ENCODE measurements at places on chromosomes 7 and 10.

DNA sequence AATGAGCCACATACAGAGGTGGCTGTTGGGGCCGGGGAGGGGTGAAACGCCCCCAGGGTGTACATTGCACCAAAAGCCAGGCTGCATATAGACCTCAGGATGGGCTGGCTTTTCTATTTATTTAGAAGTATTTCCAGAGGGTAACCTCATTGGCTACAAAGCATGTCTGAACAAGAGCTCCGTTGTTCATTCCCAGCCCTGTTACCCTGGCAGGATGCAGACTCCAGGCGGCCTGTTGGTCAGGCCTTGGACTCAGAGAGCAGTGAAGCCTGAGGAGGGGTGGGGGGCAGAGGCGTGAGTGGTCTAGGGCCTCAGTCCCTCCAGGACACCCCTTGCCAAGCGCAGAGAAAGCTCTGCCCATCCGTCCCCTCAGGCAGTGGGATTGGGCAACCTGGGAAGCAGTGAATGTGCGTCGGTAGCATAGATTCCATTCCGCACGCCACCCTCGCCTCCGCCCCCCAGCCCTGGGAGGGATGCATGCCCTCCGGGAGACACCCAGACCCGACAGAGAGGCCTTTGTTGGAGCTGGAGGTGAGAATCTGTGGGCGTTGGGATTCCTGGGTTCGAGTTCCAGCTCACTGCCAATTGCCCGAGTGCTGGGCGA lies 41.9 kb downstream of the TCF7L2 start:
- peak; percentile 78 for DNase-seq

- DNase-seq, result no peak
These were observed 72.2 kb upstream of the ZNF479 start for GRCh38 chr7:57204411-57204811.

GRCh38 chr10:119242186-119242585 lies 34.8 kb downstream of the GRK5 start:
- no peak for DNase-seq

DNA sequence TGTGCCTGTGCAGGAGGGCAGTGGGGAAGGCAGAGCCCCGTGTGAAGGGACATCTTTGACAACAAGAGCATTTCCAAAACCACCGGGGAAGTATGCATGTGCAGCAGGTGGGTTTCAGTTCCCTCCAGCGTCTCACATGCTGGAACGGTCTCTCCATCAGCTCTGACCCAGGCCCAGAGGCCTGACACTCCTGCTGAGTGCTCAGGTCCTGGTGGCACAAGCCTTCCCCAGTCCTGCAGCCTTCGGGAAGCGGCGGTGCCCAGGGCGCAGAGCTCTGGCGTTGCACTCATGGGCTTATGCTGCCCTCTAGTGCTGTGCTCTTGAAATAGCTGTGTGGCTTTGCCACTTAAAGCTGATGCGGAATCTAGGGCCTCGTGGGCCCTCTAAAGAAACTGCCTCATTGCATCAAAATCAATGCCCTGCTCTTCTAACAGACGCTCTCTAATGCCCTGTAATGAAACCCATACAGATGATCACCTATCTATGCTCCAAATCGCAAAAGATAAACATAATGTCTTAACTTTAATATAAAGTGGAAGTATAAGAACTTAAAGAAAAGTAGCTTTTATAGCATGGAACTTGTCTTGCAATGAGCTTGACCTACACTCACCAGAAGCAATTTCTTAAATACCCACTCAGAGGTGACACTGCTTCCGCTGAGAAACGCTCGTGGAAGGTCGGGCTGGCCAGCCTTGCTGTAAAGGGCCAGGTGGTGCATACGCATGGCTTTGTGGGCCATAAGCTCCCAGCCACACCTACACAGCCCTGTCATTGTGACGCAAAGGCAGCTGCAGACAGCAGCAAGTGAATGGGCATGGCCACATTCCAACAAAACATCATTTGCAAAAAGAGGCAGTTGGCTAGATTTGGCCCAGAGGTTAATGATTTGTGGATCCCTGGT lies 38.6 kb downstream of the CLRN3 start:
- DNase-seq, result no peak

DNA sequence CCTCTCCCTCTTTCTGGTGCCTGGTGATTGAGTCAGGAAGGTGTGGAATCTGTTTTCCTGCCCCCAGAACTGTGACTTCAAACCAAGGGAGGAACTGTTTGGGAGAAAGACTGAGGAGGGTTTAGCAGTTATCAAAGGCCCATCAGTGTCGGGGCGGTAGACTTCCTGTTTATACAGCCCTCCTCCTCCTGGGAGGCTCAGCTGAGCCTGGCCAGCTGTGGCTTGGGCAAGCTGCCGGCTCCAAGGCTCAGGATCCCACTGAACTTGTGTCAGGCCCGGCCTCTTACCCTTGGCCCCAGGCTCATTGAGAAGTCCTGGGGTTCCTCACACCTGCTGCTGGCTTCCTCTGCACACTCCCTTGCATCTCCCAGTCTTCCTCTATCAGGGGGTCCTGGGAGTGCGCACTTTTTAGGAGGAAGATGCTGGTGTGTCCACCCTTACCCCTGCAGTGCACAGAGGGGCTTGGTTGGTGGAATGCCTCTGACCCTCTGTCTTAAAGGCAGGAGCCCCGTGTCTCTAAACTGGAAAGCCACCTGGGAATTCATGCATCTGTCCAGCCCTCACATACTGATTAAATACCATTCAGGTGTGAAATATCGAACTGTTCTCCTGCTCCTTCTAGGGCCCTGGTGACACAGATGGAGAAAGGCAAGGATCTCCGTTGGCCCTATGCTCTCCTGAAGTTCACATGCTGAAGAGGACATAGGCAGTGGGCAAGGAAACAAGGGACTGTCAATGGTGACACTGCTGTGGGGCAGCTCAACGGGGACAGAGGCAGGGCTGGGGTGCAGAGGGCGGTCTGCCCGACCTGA lies 32.4 kb downstream of the CXCL12 start:
- peak; percentile 6 for DNase-seq

DNA sequence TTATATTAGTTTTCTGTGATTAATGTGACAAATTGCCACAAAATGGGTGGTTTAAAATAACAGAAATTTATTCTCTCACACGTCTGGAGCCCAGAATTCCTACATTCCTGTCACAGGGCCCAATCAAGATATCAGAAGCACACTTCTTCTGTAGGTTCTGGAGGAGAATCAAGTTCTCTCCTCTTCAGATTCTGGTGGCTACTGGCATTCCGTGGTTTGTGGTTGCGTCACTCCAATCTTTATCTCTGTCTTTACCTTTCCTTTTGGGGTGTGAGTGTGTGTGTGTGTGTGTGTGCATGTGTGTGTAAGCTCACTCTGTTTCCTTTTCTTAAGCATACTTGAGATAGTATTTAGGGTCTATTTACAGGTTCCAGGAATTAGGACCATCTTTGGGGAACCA lies 115.5 kb upstream of the DKK1 start:
- DNase-seq, result no peak

DNA sequence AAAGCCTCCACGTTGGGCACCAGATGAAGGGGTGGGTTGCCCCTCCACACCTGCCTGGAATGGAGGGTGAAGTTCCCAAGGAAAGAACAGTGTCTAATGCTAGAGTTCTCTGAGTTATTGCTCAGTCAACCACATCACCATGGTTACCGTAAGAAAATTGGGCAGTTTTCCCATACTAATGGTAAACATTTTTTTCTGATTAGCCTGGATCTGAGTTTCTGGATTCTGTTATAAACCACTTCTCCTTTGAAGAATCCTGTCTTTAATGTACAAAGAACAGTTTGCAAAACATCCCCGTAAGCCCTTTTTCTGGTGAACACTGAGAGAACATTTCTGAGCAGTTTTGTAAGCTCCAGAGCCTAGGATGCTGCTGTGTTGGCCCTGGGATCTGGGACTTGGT lies 45.5 kb downstream of the ABCC2 start:
- no peak for DNase-seq

DNA sequence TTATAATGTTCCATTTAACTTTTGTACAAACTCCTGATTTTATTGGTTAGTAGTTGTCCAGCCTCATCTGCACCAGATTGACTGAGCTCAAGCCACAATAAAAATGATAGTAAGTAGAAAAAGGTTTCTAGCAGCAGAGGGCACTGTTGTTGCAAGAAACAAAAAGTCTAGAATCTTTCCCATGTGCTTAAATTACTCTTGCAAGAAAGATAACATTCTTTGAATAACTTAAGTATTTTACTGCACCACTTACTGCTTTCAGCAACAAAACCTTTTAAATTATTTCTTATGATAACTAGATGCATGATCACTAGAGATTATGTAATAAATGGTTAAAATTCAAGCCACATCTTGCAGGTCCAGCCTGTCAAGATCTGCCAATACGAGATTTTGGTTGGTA lies 27.0 kb downstream of the LMOD2 start:
- DNase-seq, result no peak

GRCh38 chr7:48806731-48807130 lies 117.6 kb upstream of the CDC14C start:
- DNase-seq, result no peak

DNA sequence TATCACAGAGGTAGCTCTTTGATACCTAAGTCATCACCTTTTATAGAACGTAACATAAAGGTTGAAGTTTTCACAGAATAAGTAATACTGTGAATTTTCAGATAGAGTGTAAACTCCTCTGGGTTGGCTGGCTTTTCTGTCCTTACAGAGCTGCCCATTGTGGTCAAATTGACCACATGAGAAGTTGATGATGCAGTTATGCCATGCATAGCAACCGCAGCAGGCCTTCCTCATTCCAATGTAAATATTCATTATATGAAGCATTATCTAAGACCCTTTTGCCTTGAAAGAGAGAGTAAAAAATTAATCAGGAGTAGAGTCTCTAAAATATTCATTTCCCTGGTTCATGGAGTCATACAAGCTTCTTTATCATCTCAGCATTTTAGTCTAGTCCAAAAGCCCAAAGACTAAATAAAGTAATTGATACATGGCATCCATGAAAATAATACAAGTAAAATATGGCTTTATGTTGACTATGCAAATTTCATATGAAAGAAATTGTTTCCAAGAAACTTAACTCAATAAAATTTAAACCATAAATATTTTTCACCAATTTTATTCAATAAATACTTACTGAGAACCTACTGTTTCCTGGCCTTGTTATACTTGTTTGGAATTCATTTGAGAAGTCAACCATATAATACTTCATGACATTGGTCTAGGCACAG lies 516.4 kb downstream of the PCDH15 start:
- no peak for DNase-seq

DNA sequence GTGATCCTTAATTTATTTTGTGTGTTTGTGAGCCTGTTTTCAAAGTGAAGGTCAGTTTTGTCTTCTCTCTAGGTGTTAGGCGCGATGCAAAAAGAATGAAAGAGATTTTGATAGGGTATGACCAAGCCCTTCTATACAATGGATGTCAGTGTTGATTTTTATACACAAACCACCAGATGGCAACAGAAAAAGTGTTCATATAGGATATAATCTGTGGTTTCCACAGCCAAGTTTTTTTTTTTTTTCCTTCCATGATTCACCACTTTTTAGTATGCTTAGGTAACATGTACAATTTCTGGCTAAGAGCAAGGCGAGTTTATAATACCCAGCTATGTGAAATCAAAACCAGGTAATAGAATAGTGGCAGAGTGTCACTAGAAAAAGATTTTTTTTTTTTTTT lies 8.1 kb downstream of the SDK1 start:
- no peak for DNase-seq

DNA sequence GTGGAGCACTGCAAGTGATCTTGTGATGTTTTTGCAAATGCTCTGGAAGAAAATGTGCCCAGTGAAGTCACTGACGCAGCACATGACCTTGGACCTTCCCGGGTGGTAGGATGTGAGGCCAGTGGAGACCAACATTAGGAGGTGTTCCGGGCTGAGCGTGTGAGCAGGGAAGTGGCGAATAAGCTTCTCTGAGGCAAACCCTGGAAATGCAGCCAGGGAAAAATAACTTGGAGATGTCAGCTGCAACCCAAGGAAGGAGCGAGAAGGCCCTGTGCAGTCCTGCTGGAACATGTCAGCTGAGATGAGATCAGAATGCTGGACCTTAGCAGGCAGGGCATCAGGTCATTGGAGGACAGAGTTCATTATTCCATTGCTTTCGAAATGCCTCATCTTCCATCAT lies 18.6 kb upstream of the SDK1 start:
- DNase-seq, result no peak

All from RWPE2 (cell line).